ENCODE measurements at places on chromosomes 2 and 18.

DNA sequence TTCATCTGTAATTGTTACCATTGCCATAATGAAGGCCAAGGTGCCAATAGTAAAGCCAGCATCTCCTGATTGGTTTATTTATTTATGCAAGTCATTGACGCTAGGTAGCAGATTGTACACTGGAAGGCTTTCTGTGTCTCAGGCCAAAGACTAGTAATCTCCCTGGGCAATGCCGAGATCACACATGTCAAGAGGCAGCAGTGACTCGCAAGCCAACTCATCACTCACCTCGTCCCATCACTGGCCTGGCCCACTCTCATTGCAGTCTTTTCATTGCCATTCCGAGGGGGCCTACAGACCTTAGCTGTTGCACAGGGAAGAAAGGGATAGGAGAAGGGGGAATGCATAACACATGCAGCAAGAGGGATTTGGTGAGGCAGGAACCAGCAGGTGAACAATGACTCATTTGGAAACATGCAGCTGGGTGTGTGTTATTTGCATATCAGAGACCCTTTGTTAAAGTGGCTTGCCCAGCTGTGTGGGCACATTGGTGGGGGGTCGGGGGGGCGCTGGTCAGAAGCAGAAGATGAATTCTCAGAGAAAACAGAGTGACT is 448.7 kb upstream of the HNRNPA3 start:
- no peak for DNase-seq

- no peak for DNase-seq
Observed at GRCh38 chr2:217527590-217528202, 475.1 kb downstream of the TNS1 start.

DNA sequence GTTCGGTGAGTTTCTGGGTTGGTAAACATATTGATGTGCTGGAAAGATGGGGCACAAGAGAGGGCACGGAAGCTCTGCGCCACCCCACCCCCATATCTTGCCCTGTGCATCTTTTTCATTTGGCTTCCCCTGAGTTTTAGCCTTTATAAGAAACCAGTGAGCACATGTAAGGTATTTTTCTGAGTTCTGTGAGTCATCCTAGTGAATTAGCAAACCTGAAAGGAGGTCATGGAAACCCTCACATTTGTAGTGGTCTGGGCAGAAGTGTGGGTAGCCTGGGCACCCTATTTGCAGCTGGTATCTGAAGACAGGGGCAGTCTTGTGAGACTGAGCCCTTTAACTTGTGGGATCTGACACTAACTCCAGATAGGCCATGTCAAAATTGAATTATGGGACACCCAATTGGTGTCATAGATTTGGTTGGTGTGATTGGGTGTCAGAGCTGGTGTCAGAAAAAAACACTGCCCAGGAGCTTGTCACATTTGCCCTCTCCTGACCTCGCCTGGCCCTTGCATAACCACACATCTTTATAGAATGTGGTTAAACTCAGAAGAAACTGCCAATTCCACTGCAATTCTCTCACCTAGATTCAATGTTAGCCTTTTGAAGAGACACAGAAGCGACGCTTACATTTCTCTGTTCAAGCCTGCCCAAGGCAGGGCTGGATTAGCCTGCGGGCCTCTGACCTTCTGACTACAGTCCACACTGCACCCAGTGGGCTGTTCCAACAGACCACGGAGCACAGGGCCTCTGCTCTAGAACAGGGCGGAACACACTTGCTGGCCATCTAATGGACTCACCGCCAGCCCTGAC is 12.0 kb upstream of the GALM start:
- DNase-seq: peak; percentile 69

GRCh38 chr2:217415316-217415715 is 555.5 kb upstream of the TNP1 start:
- no peak for DNase-seq

DNA sequence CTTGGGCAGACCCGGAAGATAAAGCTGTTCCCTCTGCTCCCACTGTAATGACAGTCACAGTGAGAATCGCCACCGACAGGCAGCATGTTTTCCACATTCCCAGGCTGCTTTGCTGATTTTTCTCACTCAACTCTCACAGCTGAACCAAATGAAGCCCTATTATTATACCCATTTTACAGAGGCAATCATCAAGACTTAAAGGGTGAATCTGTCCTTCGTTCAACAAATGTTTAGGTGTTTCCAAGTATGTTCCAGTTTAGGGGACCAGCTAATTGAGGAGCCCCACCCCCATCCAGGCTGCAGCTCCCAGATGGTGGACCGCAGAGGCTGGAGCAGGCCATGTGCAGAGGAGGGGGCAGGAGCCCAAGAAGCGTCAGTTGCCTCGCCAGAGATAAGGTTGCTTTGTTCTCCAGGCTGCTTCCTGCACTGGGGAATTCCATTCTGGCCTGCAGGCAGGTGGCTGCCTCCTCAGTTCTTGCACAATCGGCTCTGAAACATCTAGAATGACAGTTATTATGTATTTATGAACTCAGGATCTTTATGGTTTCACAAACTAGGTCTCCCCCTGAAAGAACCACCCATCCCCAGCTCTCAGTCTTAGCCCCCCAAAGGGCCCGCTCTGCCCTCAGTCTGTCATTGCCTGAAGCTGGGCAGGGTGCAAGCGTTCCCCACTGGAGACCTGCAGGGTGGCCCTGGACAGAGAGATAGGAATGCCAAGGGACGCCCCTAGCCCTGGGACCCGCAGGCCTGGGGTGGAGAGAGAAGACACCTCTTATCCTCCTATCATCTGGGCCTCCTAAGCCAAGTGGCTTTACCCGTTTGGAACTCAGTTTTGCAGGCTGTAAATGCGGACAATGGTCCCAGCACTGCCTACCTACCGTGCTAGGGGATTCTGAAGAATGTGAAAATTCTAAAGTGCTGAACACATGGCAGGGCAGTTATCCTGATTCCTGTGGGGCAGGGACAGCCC is 49.1 kb upstream of the MYCN start:
- no peak for DNase-seq

GRCh38 chr2:162073888-162074631 is at the start of gene DPP4:
Gene DPP4 (minus strand): TSS chr2:162074215. CDS start chr2:162073981, 234 bp downstream.
- DNase-seq: peak; percentile 71

DNA sequence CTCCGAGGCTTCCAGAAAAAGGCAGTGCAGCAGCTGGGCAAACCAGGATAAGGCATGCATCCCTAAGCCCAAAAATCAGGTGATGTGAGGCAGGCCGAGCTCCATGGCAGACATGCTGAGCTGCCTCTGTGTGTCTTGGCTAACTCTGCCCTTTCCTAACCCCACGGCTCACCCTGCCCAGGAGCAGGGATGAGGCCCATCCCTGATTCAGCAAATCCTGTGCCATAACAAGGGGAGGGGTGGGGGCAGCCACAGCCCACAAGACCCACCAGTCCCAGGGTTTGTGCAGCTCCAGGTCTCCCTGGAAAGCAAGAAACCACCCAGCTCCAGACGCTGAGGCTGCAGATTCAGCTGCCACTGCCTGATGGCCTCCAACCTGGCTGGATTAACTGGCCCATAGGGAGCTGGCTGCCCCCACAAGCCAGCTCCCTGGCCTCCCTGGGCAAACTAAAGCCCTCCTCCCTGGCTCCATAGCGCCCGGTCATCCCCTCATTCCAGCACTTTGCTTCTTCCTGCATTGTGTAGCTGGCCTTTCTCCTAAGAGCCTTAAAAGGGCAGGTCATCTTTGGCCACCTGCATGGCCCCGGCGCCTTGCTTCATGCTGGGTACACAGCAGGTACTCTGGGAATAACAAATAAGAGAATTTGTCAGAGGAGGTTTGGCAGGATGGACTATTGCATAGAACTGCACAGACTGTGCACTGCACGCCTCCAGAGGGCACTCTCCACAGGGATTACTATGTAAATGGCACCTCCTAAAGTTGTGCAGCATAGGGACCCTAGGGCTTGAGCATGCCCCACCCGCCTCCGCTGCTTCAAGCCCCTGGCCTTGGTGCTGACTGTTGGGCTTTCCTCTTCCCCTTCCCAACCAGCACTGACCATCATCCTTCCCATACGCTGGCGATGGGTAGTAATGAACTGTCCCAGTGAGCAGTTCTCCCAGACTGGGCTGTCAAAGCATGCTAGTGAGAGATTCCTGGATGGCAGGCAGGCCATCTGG is 10.7 kb downstream of the STEAP3 start:
- no peak for DNase-seq

- DNase-seq: peak; percentile 94
Observed at GRCh38 chr2:237923481-237924163, 43.2 kb upstream of the UBE2F start.

- DNase-seq: no peak
Observed at GRCh38 chr2:149125031-149125725, 86.7 kb downstream of the LYPD6B start.

- no peak for DNase-seq
Observed at GRCh38 chr2:238694922-238695321, 153.0 kb upstream of the TWIST2 start.

GRCh38 chr18:42477267-42477666 is 522.2 kb downstream of the PIK3C3 start:
- DNase-seq: no peak

- no peak for DNase-seq
Observed at GRCh38 chr2:70759446-70759845, 8.6 kb downstream of the ADD2 start.

GRCh38 chr2:212926940-212927339 is 224.5 kb downstream of the IKZF2 start:
- DNase-seq: no peak

GRCh38 chr18:74256190-74256589 is 35.6 kb downstream of the CYB5A start:
- no peak for DNase-seq

- DNase-seq: no peak
Observed at GRCh38 chr2:240816584-240817495, 3.2 kb downstream of the KIF1A start.

- no peak for DNase-seq
Observed at GRCh38 chr2:26615336-26615859, 25.8 kb downstream of the CIB4 start.

DNA sequence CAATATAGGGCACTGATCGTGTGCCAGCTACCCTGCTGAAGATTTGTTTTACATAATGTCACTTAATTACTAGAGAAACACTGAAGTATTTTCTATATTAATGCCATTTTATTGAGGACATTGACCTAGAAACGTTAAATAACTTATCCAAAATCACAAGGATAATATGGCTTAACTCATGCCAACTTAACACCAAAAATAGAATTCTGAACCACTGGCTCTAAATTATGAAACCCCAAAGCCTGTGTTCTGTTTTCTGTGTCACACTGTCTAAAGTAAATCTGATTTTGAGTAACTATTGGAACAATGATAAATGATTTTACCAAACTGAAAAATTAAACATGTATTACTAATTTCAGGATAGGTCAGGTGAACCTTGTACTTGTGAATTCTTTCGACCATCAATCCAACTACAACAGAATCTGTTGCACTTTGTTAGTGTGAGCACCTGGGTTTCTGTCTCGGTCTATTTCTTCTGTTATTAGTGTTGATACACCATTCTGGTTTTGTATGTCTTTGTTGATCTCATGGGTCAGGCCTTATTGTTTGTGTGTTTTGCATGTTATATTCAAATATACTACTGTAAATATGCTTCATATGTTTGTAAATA is 48.2 kb upstream of the CCDC141 start:
- no peak for DNase-seq

DNA sequence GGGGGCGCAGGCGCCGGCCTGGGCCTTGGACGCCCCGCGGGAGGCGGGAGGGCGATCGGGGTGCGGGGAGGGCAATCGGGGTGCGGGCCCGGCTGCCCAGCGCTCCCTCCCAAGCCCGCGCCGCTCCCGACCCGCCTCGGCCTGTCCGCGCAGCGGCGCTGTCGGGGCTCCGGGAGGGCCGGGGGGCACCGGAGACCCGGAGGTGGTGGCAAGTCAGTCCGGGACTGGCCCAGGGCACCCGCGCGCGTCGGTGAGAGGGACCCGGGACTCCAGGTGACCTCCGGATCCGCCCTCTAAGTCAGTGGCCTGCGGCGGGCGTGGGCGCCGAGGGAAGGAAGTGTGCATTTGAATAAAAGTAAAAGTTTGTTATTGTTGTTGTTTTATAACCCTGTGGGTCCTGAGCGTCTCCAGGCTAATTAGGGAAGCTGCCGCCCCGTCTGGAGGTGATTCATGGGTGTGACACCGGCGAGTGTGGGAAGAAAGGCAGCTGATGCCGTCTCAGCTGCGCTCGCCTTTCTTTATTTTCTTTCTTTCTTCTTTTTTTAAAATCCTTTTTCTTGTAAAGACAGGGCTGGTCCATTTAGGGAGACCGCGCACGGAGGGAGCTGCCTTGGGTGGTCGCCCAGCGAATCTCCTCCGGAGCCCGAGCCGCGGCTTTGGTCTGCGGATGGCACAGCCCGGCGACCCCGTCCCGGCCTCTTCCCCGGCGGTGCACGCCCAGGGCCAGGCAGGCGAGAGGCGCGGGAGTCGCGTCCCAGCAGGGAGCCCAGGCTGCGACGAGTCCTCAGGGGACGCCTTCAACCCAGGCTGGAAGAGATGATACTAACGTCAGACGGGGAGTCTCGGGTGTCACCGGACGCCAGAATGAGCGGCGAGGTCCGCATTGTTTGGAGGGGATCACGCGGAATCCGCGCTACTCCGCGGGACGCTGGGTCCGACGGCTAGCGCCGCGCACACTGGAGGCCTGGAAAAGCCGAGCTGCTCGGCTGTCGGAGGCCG is 627 bp upstream of the CRACDL start:
- no peak for DNase-seq

GRCh38 chr2:128734521-128735295 is 416.0 kb upstream of the HS6ST1 start:
- no peak for DNase-seq

- no peak for DNase-seq
Observed at GRCh38 chr2:43513796-43514195, 82.0 kb downstream of the THADA start.

DNA sequence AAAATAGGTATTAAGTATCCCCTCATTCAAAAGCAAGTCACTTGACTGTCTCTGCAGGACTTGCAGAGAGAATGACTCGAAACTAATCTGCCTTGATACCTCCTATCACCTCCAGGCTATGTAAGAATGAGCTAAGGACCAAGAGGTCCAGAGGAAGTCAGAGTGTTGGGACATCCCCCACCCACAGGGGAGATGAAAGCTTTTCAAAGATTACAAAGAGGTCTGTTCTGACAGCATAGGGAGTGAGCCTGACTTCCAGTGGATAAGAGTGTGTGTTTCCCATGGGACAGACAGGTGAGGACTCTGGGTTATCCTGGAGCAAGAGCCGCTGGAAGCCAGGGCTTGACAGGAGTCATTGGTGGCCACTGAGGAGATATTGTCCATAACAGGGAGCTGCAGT is 85.0 kb upstream of the TACR1 start:
- DNase-seq: no peak

DNA sequence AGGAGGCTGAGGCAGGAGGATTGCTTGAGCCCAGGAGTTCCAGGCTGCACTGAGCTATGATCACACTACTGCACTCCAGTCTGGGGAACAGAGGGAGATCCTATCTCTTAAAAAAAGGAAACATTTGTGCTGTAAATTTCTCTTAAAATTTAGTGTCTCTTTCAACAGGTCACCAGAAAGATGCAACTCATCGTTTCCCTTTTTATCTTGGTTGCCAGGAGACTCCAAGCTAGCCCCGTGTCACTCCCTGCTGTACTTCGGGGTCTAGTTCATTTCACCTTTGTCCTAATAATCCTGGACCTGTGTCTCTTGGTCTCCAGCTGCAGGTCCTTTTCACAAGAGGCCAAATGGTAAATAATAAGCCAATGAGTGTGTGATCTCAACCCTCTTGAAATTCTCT is 7.1 kb downstream of the HS1BP3 start:
- DNase-seq: no peak

- DNase-seq: no peak
Observed at GRCh38 chr2:211756266-211756665, 782.3 kb downstream of the ERBB4 start.

Data from activated CD4-positive, CD25-positive, alpha-beta regulatory T cell treated with anti-CD3 and anti-CD28 coated beads, Interleukin-2, amount 50 U/mL, for 72 hours (primary cell).